ENCODE measurements at places on chromosomes 2 and 18.

DNA sequence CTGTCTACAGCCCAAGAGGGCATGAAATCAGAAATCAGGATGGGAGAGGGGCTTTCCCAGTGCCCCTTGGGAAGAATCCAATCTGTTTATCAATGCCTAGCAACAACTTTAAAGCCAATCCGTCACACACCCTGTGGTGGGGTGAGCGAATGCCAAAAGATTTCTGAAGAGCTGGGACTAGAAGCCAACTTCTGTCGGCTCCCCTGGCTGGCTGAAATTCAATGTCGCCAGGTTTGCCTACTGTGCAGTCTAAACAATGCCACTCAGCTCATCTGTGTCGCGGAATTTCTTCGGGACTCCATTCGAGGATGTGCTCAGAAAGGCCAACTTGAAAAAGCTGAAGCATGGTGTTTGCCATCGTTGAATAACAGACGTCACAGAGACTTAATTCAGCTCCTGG, 31.5 kb upstream of the NCKAP5 start:
- DNase-seq: no peak

- DNase-seq: no peak
Measured at GRCh38 chr18:58649966-58650816, 21.1 kb upstream of the MALT1 start.

DNA sequence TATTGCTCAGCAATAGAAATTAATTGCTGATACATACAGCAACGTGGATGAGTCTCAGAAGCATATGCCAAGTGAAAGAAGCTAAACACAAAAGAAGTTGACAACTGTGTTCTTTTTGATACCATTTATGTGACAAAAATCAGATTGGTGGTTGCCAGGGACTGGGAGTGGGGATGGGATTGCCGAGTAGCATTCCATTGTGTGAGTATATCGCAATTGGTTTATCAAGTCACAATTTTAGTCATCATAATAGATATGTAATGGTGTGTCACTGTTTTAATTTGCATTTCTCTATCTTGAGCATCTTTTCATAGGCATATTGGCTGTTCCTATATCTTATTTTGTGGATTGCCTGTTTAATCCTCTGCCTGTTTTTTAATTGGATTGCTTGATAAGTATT, 20.9 kb downstream of the STRADB start:
- DNase-seq: no peak

GRCh38 chr2:238653431-238654109, 194.3 kb upstream of the TWIST2 start:
- no peak for DNase-seq

GRCh38 chr2:176589825-176590440, 320.7 kb downstream of the MTX2 start:
- no peak for DNase-seq

- no peak for DNase-seq
Measured at GRCh38 chr2:207974216-207974605, 51.1 kb downstream of the PLEKHM3 start.

GRCh38 chr2:160892204-160892603, 268.0 kb upstream of the TANK start:
- DNase-seq: no peak

DNA sequence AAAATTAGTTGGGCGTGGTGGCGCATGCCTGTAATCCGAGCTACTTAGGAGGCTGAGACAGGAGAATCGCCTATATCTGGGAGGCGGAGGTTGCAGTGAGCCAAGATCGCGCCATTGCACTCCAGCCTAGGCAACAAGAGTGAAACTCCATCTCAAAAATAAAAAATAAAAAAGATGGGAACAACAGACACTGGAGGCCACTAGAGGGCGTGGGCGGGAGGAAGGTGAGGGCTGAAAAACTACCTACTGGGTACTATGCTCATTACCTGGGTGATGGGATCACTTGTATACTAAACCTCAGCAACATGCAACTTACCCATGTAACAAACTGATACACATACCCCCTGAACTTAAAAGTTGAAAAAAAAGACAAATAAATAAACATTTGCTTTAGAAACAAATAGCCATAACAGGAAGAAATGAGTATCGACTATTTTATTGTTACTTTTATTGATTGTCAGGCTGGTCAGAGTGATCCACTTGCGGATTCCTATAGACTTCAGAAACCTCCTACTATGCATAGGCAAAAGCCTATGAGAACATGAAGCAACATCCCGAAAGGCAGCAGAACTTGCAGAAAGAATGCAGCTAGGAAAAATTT, 61.0 kb downstream of the TMEM163 start:
- no peak for DNase-seq

DNA sequence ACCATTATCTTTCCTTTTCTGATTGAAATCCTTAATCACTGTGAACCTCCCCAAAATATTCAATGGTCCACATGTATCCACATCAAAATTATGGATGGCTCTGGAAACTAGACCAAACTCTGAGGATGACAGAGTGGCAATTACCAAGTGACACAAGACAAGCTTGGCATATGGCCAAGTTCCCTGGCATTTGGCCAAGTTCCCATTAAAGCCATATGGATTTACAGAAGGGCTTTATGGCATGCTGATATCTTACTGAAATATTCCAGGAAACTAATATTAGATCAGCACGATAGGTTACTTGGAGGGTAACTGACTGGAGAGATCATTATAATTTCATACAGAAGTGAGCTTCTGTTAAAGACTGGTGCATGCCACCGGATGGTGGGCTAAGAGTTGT, 21.9 kb upstream of the CERS6 start:
- DNase-seq: no peak

GRCh38 chr18:4704781-4705180, 249.7 kb upstream of the DLGAP1 start:
- DNase-seq: no peak

DNA sequence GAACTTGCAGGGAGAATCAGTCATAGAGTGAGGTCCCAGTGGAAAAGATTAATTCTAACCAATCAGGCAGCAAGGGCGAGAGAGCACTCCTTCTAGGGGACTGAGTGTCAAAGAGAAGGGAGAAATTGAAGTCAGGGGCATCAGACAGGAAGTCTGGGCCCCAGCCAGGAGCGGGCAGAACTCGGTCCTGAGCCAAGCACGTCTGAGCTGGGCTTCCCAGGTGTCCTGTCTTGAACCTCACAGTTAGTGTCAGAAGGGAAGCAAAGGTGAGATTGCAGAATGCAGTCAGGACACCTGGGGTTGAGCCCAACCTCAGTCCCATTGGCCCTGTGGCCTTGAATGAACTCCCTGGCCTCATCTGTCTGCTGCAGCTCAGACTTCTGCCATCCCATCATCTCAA, 220.9 kb downstream of the SMAD2 start:
- no peak for DNase-seq

- DNase-seq: no peak
Measured at GRCh38 chr18:63970809-63971205, 926 bp downstream of the SERPINB8 start.

GRCh38 chr2:147211484-147211883, 633.3 kb upstream of the ACVR2A start:
- no peak for DNase-seq

Measured in renal cortex interstitium (tissue), 15 donors.